ENCODE measurements at places on chromosomes 6 and 20.

GRCh38 chr6:50198245-50198644 lies 148.5 kb upstream of the DEFB112 start:
- no peak for DNase-seq

DNA sequence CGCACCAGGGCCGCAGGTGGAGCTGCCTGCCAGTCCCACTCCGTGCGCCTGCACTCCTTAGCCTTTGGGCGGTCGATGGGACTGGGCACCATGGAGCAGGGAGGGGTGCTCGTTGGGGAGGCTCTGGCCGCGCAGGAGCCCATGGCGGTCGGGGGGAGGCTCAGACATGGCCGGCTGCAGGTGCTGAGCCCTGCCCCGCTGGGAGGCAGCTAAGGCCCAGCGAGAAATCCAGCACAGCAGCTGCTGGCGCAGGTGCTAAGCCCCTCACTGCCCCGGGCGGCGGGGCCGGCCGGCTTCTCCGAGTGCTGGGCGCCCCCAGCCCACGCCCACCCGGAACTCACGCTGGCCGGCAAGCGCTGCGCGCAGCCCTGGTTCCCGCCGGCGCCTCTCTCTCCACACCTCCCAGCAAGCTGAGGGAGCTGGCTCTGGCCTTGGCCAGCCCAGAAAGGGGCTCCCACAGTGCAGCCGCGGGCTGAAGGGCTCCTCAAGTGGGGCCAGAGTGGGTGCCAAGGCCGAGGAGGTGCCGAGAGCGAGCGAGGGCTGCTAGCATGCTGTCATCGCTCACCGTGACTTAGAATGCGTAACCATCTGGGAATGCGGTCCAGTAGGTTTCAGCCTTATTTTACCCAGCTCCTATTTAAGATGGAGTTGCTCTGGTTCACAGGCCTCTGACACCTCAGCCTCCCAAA lies 77.3 kb downstream of the C6orf52 start:
- DNase-seq: no peak

DNA sequence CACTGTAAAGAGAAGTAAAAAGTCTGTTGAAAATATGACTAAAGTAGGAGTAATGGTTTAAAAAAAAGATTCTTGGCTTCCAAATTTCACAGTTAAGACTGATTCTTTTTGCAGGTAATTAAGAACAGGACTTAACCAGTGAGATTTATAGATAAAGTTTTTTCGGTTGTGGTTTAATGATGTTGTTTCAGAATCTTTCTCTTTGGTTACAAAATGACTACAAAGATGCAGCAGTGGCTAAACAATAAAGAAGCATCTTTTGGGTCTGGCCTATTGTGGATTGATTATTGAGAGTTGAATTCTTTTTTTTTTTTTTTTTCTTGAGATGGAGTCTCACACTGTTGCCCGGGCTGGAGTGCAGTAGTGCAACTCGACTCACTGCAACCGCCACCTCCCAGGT lies 109.7 kb downstream of the AKAP7 start:
- no peak for DNase-seq

- no peak for DNase-seq
These were observed 1265.4 kb upstream of the GJE1 start for GRCh38 chr6:140867336-140867735.
